ENCODE measurements at places on chromosomes 4 and X.

DNA sequence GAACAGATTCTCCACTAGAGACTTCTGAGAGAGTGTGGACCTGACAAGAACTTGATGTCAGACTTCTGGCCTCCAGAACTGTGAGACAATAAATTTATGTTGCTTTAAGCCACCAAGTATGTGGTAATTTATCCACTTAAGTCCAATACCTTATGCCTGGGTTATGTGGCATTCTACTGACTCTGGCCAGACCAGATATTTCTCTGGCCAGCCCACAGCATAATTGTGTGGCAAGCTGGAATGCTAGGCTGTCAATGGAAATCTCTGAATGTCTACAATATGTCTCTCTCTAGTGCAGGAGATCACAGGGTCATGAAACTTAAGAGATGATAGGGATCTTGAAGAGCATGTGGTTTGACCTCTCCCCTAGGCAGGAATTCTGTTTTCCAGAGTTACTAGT, 251.0 kb downstream of the ZNF674 start:
- no peak for DNase-seq

GRCh38 chr4:163195247-163195765, 28.6 kb upstream of the NAF1 start:
- DNase-seq, result no peak

DNA sequence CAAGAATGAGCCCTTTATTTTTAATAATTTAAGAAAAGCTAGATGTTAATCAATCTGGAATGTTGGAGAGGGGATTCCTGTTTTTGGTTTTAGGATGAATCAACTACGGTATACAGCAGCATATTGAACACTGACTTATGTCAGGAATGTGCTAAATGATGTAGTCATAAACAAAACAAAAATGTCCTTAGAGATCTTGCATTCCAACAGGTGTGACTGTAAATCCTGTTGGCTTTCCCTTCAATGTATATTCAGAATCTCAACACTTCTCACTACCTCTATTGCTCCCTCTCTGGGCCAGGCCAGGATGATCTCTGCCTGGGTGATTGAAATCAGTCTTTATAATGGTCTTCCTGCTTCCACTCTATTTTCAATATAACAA, 37.8 kb upstream of the BDH2 start:
- no peak for DNase-seq

- DNase-seq, result no peak
Measured at GRCh38 chrX:23066588-23067281, 67.0 kb downstream of the DDX53 start.

DNA sequence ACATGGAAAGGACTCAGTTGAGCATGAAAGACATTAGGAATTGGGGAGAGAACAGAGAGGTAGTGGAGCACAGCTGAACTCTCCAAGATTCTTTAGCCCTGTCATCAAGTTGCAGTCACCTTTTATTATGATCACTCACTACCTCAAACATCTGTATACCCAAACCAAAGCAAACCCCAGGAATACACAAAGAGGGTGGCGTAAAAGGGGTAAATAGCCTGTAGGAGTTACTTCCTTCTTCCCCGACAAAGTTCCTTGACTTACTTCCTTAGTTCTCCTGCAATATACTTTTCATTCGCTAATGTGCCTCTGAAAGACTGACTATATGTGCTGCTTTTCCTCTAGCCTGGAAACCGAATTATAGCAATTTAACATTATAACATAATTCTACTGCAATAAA, 159.9 kb downstream of the SPRY1 start:
- no peak for DNase-seq

- no peak for DNase-seq
Measured at GRCh38 chr4:94508296-94508695, 56.6 kb downstream of the PDLIM5 start.

DNA sequence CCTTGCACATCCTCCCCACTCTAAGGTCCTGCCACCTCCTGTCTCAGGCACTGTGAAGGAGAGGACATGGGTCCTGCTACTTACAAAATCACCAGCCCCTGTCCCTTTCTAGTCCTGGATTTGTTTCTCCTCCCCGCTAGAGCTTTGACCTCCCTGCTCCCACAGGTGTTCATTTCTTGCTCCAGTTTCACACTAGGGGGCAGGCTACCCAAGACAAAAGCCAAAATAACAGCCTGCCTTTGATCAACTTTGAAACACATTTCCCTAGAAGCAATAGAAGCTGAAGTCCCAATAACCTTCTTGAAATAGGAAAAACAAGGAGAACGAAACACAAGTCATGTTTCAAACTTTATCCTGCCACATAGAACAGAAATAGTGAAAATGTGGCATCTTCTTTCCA, 164.4 kb downstream of the QDPR start:
- no peak for DNase-seq

DNA sequence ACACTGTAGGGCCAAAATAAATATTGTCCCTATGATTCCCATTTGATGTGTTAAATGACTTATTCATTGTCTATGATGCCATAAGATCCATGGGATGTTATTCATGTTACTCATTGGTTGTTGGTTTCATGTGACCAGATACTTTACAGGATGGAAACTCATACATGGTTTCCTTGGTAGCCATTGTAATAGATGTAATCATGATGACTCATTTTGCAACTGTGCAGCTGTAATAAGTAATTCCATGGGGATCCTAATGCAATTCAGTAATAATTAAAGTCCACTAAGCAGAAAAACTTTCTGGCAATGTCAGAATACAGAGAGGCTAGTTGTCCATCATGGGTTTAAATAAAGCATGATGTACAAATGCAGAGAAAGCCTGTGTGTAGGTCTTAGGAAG, 389.7 kb upstream of the NR3C2 start:
- no peak for DNase-seq

DNA sequence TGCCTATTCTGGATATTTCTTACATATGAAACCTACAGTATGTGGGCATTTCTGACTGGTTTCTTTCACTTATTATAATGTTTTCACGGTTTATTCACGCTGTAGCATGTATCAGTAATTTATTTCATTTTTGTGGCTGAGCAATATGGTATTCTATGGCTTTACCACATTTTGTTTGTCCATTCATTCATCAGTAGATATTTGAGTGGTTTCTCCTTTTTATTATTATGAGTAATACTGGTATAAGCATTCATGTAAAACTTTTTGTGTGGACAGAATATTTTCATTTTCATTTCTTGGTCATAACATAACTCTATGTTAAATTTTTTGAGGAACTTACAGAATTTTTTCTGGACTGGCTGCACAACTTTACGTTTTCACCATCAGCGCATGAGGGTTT, 122.7 kb upstream of the PABPC5 start:
- no peak for DNase-seq

GRCh38 chr4:139557556-139558110, 1.6 kb upstream of the SETD7 start:
- DNase-seq, result no peak

- no peak for DNase-seq
Measured at GRCh38 chrX:140507982-140508305, 3.1 kb upstream of the SOX3 start.

- DNase-seq, result no peak
Measured at GRCh38 chrX:132483951-132484350, 4.9 kb downstream of the MBNL3 start.

- DNase-seq, result peak; percentile 28
Measured at GRCh38 chr4:107988763-107989035, 990 bp upstream of the HADH start.

GRCh38 chr4:120842031-120842430, 80.5 kb downstream of the PRDM5 start:
- DNase-seq, result no peak

- no peak for DNase-seq
Measured at GRCh38 chr4:61027939-61028338, 172.2 kb upstream of the ADGRL3 start.

GRCh38 chrX:136227948-136228838, 23.0 kb downstream of the MAP7D3 start:
- DNase-seq, result no peak

- DNase-seq, result no peak
Measured at GRCh38 chrX:150450519-150451177, 87.5 kb downstream of the MAMLD1 start.

DNA sequence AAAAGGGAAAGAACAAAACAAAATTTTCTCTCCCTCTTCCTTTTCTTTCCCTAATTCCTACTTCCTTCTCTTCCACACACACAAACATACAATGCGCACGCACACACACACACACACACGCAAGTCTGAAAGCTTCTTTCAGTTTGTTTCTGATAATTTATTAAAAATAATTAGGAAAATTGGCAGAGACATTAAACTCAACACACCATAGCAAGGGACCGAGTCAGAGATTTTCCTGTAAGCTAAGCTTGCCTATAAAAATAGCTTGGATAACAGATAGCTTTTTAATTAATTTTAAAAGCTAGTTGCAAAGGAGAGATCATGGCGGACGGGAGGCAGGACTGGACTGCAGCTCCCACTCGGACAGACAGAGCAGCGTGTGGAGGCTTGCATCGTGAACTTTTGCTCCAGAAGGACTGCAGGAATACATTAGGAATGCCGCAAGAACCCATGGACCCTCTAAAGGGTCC, 92.6 kb upstream of the MAPK10 start:
- DNase-seq, result no peak

Data from NCI-H2029 treated with DMSO at 0.1 percent for 48 hours (cell line).